Activated CD8-positive, alpha-beta memory T cell treated with anti-CD3 and anti-CD28 coated beads for 1 hour (primary cell): ENCODE measurements at places on chromosomes 3 and 15.

GRCh38 chr3:38574411-38575278 lies 74.8 kb downstream of the SCN5A start:
- DNase-seq = no peak

DNA sequence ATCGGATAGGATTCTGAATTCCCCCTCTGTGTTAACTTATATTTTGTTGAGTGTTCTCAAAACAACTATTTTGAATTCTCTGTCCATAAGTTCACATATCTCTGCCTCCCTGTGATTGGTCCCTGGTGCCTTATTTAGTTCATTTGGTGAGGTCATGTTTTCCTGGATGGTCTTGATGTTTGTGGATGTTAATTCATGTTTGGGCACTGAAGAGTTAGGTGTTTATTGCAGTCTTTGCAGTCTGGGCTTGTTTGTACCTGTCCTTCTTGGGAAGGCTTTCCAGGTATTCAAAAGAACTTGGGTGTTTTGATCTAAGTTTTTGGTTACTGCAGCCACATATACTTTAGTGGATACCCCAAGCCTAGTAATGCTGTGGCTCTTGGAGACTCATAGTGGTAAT lies 23.3 kb downstream of the PLSCR2 start:
- DNase-seq = no peak

- no peak for DNase-seq
These were observed 995 bp downstream of the CHST14 start for GRCh38 chr15:40471808-40472150.

DNA sequence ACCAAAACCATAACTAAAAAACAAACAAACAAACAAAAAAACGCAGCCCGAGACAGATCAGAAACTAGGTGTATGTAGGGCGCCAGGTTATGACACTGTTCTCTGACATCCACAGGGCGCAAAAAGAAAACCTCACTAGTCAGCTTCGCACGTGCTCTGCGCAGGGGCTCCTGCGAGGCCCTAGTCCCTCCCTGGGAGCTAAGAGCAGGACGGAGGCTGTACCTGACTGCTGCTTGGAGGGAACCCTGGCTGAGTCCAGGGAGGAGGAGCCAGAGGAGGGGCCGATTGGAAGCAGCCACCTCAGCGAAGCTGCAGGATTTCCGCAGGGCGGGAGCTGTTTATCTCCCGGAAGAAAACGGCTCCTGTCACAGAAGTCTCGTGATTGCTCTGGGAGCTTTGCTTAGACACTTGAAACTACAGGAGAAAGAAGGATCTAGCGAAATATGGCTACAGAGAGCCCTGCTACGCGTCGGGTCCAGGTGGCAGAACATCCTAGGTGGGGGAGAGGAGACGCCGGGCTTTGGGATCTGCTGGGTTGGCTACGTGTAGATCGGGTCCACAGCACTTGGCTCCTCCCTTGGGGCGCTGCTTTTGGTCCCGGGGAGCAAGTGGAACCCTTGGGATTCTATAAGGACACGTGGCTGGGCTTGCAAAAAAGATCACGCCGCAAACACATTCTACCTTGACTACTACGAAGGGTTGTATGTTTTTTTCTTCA lies at the start of gene GALK2:
Gene GALK2 (plus strand): TSS at position 368 of the 718 bp plus-strand sequence. CDS start 76 bp downstream, at position 444.
- peak; percentile 50 for DNase-seq

- DNase-seq = no peak
These were observed 19.3 kb upstream of the TSC22D2 start for GRCh38 chr3:150388498-150389418.

- DNase-seq = no peak
These were observed 135.2 kb downstream of the TMCC1 start for GRCh38 chr3:129758306-129758705.

GRCh38 chr3:12231431-12231830 lies 57.4 kb upstream of the PPARG start:
- no peak for DNase-seq

DNA sequence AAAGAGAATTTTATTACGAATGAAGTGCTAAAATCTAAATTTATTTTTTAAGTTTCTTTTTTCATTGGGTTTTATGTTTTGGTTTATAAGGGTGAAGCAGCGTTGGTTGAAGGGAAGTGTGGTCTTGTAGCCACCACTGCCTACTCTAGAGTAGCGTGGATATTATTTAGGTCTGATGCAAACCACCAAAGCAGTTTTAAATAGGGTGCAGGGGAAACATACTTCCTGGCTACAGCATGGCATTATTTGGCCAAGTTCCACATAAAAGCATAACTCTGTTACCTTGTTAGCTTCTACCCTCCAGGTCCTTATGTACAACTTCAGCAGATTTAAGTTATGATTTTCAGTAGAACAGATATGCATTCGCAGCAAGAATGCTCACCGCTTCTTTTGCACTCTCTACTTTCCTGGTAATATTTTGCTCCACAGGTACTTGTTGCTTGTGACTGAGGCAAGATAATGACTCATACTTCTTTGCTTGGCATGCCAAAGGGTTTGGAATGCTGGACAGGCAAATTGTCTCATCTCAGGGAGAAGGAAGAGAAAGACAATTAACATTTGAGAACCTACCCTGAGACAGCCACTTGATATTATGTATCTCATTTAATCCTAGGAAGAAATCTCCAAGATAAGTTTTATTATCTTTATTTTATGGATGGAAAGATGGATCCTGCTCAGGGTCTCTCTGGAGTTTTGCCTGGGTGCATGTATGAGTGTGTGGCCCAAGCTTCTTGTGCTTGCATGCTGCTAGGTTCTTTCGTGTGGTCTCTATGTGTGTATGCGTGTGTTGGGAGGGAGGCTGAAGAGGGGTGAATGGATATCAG lies 5.4 kb downstream of the TGFBR2 start:
- DNase-seq = no peak

DNA sequence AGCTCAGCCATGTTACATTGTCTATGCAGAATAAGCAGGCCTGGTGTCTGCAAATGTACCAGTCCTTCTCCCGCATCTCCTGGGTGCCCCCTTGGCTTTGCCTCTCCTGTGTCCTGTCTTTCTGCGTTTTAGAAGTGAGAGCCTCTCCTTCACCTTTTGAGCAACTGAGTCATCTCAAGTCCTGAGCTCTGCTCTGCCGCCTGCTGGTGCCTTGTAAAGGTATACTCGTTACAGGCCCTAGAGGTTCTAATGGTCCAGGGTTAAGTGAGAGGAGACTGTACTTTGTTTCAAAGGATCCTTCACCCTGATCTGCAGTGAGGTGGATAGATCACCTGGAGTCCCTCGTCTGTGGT lies 12.6 kb downstream of the GHRL start:
- DNase-seq = no peak

DNA sequence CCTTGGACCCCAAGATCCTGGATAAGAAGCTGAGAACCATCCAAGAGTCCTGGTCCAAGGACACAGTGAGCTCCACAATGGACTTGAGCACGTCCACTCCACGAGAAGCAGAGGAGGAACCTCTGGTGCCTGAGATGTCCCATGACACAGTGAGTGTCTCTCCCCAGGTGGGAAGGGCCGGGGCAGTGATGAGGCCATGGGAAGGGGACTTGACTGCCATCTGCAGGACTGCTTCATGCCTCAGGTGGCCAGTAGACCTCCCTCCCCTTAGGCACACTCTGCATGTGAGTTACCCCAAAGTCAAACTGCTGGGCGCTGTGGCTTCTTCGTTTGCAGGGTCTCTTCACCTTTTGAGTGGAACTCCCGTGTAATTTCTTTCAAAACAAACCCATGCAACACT lies 59.7 kb downstream of the CCDC33 start:
- no peak for DNase-seq

- no peak for DNase-seq
These were observed 370.1 kb downstream of the CNTN6 start for GRCh38 chr3:1462856-1463450.

DNA sequence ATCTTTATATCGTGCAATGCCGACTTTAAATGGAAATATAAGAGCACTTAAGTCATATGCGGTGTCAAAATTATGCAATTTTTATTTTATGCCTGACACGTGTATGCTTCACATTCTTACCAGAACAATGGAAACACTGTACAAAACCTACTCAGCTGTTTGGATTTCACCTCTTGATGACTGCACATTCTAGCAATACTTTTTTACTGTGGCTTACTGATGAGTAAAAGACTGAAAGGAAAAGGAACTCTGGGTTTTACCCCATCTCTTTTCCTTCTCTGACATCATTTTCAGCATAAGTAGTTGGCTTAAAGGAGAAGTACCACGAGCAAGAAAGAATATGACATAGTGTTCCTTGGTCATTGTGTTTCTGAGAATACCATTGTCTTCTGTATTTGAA lies 142.8 kb downstream of the POLR2M start:
- no peak for DNase-seq

DNA sequence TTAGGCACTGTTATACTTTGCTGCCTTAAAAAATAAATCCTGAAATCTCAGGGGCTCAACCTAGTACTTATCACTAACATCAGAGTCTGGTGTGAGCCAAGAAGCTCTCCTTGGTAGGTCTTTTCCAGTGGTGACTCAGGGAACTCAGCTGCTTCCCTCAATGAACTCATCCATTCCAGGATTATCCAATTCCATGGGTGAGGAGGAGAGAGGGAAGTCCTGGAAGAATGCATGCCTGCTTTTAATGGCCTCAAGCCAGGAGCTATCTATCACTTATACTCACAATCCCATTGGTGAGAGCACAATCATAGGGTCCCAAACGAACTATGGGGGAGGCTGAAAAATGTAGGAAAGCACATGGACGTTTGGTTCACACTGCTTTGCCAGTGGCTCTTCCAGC lies 113.6 kb downstream of the POLR2M start:
- DNase-seq = no peak

DNA sequence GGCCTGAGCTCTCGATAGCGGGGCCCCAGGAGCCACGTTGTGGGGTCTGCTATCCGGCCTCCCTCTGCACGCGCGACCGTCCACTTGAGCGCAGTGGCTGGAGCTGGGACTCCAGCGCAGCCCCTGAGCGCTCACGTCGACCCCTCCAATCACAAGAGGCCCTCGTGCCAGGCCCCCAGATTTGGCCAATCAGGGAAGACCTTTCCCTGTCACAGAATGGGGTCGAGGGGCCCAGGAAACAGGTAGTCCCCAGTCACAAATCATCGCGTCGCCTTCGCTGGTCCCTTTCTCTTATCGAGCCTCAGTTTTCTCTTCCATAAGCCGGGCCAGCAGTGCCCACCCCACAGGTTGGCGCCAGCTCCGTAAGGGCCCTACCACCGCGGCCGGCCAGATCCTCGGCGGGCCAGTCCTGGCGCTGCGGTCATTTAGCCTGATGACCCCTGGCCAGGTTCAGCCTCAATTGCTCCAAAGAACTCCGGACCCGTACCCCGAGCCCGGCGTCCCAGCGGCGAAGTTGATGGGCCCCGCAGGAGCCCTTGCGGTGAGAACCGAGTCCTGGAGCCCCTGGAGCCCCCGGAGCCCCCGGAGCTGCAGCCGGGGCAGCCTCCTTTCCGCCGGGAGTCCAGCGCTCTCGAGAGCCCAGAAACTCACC lies 435 bp downstream of the ALDH1L1 start:
- DNase-seq = no peak

DNA sequence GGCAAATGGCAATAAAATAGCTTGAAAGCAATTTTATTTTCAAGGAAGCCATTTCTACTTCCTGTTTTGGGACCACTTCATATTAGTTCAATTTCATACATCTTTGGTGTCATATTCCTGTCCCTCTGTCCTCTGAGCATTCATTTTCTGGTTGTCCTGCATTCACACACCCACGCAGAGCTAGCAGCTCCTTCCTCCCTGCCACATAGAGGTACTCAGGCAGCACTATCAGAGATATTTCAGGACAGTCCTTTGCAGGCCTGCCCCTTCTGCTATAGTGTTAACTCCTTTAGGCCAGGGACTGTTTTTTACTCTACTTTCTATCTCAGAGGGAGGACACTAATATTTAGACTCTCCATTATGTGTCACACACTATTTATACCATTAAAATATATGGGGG lies 132.0 kb downstream of the ECT2 start:
- no peak for DNase-seq

- DNase-seq = no peak
These were observed 3.9 kb downstream of the MAPKAPK3 start for GRCh38 chr3:50620820-50621219.

DNA sequence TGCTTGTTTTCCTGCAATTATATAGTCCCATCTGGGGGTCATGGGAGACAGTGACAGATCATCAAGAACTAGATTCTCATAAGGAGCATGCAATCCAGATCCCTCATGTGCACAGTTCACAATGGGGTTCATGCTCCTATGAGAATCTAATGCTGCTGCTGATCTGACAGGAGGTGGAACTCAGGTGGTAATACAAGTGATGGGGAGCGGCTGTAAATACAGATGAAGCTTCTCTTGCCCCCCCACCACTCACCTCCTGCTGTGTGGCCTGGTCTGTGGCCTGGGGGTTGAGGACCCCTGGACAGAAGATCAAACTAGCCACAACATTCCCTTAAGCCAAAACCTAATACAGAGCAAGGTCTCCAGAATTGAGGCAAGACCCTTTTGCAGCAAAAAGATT lies 161.1 kb downstream of the WDR76 start:
- DNase-seq = no peak

GRCh38 chr3:146163584-146163983 lies 2.6 kb upstream of the PLOD2 start:
- no peak for DNase-seq

- DNase-seq = no peak
These were observed 13.0 kb upstream of the FBLN2 start for GRCh38 chr3:13535905-13536304.

GRCh38 chr15:85793641-85794597 lies 806 bp downstream of the KLHL25 start:
- no peak for DNase-seq

- no peak for DNase-seq
These were observed 4.0 kb downstream of the ATP10A start for GRCh38 chr15:25858952-25859760.

- DNase-seq = no peak
These were observed 106.2 kb downstream of the DGKG start for GRCh38 chr3:186255703-186256331.

DNA sequence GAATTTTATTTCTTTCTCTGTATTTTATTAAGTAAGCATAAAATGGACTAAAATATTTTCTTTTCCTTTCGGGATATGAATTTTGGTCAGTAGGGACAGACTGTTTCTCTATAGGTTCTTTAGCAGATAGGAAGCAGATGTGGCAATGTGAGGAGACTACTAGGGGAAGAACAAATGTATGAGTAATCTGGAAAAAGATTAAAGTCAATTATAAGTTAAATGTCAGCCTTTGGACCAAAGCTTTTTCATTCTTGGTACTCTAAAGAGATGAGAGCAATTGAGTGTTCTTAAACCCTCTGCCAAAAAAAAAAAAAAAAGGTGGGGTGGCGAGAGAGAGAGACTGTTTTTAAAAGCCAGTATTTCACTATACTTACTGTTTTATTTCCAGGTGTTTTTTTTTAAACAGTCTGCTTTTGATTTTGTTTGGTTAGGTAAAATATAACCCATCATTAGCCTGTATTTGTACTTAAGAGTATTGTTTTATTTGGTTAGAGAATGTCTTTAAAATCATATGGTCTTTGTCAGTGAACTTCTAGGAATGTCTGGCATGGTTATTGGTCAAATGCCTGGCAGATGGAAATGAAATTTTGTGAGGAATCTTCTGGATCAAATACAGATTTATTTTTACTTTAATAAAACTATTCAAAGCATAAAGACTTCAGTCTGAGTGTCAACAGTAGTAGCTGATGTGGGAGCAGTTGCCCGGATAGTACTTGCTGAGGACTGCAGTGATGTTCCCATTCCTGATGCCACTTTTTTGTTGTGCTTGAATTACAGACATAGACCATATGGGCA lies 63.8 kb downstream of the LRRC49 start:
- DNase-seq = no peak

GRCh38 chr15:69145694-69146492 lies 14.5 kb upstream of the GLCE start:
- no peak for DNase-seq

- no peak for DNase-seq
These were observed 518.5 kb upstream of the CADM2 start for GRCh38 chr3:84440291-84440690.
